ENCODE measurements at places on chromosomes 12 and 14. TPM values are rescaled to one million over a fixed set of nuclear protein-coding genes. Genes with fewer than 3 reads are reported as not detected.

The GPR84 gene
- 1.6 TPM for total RNA-seq

The FBRSL1 gene
- total RNA-seq = 34.0 TPM

The SIRT4 gene
- total RNA-seq = 0.69 TPM

The NTF3 gene
- 17.9 TPM for total RNA-seq

- DNase-seq = peak; percentile 98
Observed at GRCh38 chr14:104735830-104736642, 12.0 kb downstream of the ADSS1 start.

DNA sequence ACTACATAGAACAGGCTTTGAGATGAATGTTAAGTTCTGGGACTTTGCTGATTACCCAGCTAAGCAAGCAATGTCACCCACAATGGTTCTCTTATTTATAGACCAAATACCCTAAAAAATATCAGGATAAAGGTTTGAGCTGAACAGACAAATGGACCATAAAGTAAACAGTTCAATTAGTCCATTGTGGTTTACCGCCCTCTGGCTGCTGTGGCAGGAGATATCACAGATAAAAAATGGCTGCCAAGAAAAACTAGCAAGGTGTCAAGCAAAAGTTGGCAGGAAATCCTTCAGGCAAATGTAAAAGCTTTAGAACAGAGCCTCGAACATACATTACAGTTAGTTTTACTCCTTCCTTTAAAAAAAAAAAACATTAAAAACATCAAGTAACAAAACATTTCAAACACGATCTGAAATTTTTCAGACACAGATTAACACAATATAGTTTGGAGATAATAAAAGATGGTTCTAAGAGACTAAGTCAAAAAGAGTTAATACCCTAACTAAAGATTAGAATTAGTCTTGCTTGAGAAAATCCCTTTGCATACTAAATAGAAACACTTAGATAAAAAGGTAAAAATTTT lies 41.3 kb downstream of the MED13L start:
- no peak for DNase-seq

- no peak for DNase-seq
Observed at GRCh38 chr12:43294916-43295315, 257.1 kb downstream of the ADAMTS20 start.

- DNase-seq = peak; percentile 53
Observed at GRCh38 chr14:26596543-26597061, 1.2 kb downstream of the NOVA1 start.

- no peak for DNase-seq
Observed at GRCh38 chr14:21768116-21768874, 94.7 kb upstream of the OR4E1 start.

DNA sequence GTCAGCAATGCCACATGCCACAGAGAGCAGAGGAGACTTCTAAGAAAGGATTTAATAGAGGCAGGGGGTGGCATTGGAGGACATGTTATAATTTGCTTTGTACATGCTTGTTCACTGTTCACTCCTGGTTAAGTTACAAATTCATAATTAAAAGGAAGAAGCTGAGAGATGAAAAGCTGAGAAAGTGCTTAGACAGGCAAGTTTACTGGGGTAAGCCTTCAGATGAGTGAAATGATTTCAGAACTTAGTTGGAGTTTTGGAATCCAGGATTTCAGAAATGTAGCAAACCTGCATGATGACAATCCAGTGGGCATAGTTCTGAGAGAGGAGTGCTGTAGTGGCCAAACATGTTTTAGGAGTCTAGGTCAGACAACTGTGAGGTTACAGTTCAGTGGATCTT lies 67.3 kb upstream of the FBXO33 start:
- no peak for DNase-seq

DNA sequence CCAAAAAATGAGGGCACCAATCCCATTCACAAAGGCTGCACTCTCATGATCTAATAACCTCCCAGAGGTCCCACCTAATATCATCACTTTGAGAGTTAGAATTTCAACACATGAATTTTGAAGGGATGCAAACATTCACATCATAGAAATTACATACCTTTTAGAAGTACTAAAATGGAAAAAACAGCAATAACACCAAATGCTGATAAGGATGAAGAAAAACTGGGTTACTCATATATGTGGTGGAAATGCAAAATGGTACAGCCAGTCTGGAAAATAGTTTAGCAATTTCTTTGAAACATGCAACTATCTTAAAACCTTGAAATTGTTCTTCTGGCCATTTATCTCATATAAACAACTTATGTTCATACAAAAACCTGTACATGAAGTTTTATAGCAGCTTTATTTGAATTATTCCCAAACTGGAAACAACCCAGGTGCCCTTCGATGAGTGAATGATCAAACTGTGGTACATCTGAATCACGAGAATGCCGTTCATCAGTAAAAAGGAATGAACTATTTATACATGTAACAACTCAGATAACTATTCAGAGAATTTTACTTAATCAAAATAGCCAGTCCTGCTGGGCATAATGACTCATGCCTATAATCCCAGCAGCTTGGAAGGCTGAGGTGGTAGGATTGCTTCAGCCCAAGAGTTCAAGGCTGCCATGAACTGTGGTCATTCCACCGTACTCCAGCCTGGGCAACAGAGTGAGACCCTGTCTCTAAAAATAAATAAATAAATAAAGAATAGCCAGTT lies 109.4 kb upstream of the SSTR1 start:
- DNase-seq = no peak
